ENCODE measurements at places on chromosomes 6 and 20.

DNA sequence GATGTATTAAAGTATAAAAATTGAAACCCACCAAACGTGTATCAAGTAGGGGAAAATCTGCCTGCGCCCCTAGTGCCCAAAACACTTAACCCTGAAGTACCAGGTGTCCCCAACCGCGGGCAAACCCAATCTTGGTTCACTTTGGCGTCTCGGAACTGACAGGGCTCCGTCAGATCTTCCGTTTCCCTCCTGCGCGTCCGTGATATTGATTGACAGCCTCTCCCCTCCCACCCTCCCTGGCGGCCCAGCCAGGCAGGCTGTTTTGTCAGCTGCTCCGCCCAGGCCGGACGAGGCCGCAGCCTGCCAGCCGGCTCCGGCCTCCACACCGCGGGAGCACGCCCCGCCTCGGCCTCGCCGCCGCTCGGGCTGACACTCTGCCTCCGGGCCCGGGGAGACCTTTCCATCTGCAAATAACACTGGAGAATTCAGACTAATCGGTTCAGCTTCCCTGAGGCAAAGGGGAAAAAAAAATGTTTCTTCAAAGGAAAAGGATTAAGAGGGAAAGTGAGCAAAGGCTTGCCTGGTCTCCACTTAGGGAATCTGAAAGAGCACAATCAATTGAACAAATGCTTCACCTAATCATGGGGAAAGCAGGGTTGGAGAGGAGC, 234.9 kb upstream of the MCHR2 start:
- DNase-seq = no peak

DNA sequence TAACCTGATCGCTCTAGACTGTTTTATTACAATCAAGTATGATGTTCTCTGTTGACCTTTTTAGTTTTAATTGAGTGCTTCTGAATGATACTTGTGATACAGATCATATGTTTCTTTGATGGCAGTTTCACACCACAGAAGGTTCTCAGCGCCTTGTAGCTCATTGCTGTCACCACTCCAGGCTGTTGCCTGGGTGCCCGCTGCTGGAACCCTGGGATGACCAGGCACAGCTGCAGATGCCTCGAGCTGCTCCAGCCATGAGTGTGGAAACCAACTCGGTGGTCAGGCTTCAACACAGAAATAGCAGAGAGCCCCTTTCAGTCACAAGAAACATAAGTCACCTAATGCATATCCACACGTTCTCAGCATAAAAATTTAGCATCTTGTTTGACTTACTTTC, 112.7 kb downstream of the RPP40 start:
- no peak for DNase-seq

GRCh38 chr20:31406115-31406514, at the start of gene DEFB121:
TSS of gene DEFB121 (minus strand) at chr20:31406215. CDS start at chr20:31406152, 63 bp downstream.
- DNase-seq = no peak

DNA sequence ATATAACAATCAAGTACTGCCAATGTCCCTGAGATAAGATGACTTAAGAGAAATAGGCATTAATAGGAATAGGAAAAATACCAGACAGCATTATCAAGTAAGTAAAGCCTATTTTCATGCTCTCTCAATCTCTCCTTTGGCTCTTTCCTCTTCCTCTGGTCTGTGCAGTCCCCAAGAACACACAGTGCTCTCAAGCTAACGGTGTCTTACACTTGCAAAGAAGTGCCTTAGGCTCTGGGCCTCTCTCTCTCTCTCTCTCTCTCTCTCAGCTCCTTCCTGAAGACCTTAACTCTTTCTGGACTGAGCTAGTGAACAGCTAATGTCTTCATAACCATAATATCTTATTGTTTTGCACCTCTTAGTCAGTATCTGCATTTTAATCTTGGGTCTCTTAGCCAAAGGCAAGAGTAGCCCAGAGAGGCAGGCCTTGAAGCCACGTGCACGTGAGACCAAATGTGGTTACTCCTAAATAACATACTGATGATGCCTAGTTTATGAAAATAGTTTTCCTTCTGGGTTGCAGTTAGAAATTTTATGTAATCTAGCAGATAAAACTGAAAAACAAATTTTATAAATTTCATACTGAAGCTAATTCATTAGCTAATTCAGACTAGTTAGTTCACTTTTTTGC, 70.8 kb downstream of the TPD52L1 start:
- DNase-seq = no peak

DNA sequence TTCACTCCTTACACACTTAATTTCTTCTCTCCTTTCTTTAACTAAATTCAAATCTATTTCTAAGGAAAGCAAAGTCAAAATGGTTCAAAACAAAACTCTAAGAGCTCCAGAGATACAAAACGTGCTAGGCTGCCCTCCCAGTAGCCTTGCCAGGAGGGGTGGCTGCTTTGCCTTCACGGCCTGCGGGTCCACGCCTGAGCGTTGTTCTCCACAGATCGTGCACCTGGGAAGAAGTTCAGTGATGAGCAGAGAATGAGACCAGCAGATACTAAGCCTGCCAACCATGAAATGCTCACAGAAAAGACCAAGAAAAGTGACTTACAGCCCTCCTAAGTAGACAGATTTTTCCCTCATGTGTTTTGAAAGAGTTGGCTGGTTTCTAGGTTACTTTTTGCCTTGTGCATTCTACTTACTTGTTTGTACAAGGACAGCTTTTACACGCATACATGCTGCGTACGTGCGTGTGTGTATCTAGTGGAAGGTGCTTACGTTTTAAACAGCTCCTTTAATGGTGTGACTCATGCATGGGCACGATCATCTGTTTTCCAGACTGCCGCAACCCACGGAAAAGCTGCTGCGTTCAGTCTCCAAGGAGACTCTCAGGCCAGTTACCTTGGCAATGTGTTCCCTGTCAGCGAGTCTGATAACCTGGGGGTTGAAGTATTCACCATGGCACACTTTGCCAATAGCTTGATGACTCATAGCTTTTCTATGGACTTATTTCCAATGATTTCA, 32.4 kb upstream of the PBOV1 start:
- DNase-seq = no peak

- no peak for DNase-seq
Measured at GRCh38 chr6:108127826-108128225, 38.0 kb upstream of the NR2E1 start.

DNA sequence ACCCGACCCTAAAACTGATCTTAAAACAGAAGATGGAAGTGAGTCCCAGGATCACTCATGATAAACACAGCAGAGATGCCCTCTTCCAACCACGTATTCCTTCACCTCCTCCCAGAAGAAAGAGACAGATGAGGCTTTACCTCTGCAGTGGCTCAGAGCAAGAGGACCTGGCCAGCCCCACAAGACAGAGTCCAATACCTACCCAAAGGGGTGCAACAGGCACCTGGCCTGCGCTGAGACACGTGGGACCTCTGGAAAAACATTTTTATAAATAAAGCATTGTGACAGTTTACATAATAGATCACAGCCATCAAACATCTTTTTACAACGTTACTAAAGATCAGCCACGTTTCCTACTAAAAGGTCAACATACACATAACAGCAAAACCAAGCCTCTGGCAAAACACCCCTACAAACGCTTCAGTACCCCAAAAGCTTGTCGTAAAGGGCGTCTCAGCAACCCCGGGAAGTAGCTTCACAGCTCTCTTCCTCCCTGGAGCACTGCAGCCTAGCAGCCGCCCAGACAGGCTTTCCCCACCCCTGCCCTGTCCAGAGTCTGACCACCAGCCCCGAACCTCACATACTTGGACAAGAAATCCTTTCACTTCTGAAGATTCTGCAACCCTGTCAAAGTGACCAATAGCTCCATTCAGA, 2.9 kb downstream of the TAF4 start:
- DNase-seq = no peak

GRCh38 chr6:9204171-9204570, 768.8 kb upstream of the SLC35B3 start:
- no peak for DNase-seq

GRCh38 chr6:25058441-25058840, 122.7 kb upstream of the RIPOR2 start:
- DNase-seq = no peak

DNA sequence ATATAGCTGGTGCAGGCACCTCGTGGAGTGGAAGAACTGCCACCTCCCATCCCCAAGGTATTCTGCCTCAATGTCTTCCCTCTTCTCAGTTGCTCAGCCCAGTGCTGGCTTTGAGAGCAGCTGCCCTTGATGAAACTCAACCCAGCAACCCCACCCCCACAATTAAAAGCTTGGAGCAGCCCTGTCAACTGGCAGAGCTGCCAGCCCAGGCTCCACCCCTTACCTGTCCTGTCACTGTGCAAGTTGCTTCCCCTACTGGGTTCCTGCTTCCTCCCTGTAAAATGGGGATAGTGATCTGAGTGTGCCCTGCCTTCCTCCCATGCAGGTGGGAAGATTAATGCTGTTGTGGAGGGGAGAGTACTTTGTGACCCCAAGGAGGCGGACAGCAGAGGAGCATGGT, 4.5 kb downstream of the TMEM63B start:
- DNase-seq = no peak
